Activated T-helper 1 cell treated with anti-CD3 and anti-CD28 coated beads, Interleukin-2, amount 50 U/mL, for 16 hours (primary cell): ENCODE measurements at places on chromosomes 16 and 17.

DNA sequence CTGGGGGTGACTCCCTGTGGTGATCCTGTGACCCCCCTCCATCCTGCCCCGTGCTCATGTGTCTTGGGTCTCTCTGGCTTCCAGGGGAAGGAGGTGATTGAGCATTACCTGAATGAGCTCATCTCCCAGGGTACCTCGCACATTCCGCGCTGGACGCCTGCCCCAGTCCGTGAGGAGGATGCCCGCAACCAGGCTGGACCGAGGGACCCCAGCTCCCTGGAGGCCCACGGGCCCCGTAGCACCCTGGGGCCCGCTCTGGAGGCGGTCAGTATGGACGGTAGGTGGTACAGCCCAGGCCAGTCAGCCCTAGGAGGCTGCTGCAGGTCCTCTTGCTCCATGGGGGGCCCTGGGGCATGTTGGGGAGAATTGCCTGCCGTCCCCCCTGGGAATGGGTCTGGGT lies 33.6 kb downstream of the SEC14L5 start:
- DNase-seq: no peak

DNA sequence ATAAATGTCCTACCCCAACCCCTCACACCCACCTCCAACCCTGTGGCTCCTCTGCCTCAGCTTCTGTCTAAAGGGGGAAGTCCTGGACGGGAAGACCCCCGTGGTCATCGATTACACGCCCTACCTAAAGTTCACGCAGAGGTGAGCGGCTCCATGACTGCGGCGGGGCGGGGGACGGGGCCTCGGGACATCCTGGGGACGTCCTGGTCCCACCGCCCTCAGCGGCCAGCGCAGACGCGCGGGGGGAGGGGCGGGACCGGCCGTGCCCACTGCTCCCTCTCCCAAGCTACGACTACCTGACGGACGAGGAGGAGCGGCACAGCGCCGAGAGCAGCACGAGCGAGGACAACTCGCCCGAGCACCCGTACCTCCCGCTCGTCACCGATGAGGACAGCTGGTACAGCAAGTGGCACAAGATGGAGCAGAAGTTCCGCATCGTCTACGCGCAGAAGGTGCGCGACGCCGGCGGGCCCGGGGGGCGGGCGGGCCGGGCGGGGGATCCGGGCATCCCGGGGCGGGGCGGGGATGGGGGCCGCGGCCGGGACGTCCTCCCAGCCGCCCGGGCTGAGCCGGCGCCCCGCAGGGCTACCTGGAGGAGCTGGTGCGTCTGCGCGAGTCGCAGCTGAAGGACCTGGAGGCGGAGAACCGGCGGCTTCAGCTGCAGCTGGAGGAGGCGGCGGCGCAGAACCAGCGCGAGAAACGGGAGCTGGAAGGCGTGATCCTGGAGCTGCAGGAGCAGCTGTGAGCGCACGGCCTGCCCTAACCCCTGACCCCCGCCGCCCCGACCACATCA lies 6.7 kb downstream of the RUNDC3A start:
- DNase-seq: no peak

DNA sequence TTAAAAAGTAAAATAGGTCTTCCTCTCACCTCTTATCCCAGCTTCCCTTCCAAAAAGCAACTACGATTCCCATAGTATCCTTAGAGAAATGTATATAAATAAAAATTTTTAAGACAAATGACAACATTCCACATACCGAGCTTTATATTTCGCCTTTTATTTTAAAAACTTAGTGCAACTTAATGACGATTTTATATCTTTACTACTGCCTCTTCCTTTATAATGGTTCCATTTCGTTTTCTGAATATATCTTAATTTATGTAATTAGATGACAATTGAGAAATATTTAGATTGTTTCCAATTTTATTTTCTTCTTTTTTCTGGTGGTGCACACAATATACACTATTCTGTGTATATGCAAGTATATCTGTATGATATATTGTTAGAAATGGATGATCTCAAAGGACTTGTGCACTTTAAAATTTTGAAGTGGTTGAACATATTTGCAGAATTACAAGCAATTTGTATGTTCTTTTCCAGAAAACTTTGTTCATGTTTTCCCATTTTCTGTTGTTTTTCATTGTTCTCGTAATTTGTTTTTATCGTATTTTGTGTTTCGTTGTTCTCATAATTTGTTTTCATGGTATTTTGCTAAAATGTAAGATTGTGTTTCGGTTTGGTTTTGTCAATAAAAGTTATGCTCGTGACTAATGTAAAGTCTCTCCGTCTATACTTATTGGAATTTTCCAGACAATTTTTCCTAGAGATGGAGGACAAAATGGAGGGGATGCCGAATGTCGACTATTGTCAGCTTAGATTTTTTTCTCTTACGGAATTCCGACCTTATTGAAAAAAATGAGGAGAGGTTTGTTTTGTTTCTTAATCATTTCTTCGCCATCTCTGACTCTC lies 20.4 kb upstream of the HOXB13 start:
- DNase-seq: no peak

DNA sequence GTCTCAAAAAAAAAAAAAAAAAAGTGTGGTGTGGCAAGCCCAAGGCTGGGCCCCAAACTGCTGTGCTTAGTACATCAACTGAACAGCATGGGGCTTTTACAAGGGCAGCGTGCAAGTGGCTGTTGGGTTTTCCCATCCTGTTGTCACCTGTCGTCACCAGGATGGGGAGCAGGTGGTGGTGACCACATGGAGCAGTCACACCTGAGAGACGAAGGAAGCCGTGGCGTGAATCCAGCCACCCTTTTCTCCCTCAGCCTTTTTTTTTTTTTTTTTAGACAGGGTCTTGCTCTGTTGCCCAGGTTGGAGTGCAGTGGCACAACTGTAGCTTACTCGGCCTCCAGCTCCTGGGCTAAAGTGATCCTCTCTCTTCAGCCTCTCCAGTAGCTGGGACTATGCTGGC lies 4.1 kb upstream of the MRPL58 start:
- no peak for DNase-seq

- no peak for DNase-seq
Observed at GRCh38 chr16:82643936-82644630, 17.3 kb downstream of the CDH13 start.

DNA sequence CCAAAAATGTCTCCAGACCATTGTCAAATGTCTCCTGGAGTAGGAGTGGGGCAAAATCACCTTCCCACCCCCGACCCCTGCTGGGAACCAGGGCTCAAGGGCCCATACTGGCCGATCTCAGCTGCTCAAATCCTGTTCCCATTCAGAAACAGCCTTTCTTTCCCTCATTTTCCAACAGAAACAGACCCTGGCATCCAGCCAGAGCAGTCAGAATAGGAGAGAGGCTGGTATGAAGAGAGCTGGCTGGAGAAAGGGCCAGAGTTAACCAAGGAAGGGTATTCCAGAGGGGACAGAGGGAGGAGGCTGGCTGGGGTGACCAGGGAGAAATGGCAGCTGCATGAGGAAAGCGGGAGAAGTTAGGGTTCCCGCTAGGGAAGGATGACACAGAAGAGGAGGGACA lies 199.1 kb downstream of the XYLT1 start:
- no peak for DNase-seq

DNA sequence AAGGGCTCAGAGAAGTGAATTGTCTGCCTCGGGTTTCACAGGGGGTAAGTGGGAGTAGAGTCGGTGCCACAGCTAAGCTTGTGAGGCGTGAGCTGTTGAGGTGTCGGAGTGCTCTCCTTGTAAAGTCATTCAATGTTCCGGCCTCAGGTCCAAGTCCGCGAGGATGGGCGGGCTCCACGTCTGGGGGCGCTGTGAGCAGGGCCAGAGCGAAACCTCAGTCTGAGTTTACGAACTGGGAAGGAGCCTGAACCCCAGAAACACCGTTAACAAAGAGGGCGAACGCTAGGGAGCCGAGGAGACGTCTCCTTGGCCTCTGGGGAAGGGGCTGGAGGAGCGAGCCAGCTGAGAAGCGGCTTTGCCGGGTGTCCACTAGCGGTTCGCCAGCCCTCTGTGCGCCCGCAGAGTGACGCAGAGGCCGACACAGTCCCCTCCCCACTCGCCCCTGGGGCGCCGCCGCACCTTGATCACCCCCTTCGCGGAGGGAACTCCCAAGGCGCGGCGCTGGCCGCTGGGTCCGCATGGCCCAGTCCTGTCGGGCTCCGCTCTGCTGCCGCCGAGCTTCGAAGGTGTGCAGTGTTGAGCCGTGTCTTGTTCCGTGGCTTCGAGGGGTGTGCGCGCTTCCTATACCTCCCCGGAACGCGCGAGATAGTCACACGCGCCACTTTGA lies 4.9 kb downstream of the IRX3 start:
- DNase-seq: no peak
